ENCODE measurements at places on chromosomes 1 and 21.

GRCh38 chr1:157852476-157852875, 10.9 kb upstream of the CD5L start:
- DNase-seq, result no peak

DNA sequence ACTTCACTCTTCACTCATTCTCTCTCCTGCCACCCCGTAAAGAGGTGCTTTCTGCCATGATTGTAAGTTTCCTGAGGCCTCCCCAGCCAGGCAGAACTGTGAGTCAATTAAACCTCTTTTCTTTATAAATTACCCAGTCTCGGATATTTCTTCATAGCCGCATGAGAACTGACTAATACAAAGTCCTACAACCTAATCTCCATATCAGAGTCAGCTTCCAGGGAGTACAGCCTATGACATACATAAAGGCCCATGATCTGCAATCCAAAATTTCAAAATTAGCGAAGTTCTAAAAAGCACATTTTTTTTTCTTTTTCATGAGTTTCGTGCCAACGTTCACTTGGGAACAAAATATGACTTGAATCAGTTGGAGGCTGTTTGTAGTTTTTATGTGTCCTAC, 256.9 kb upstream of the DUSP10 start:
- no peak for DNase-seq

- no peak for DNase-seq
These were observed 29.8 kb downstream of the HYI start for GRCh38 chr1:43423672-43424550.

DNA sequence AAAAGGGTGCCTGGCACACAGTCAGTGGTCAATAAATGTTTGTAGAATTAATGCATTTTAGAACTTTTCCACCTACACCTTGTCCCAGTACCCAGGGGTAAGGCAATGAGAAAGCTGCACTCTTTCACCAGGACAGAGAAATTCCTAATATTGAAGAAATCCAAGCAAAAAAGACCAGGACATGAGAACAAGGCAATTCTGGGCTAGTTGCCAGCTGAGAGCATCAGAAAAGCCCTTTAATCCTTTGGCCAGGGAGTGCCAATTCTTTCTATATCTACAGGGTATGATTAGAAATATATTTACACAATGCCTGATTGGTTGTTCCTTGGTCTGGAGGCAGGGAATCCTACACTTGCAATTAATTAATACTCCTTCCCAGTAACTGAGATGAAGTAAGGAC, 492.4 kb upstream of the NFIA start:
- no peak for DNase-seq

DNA sequence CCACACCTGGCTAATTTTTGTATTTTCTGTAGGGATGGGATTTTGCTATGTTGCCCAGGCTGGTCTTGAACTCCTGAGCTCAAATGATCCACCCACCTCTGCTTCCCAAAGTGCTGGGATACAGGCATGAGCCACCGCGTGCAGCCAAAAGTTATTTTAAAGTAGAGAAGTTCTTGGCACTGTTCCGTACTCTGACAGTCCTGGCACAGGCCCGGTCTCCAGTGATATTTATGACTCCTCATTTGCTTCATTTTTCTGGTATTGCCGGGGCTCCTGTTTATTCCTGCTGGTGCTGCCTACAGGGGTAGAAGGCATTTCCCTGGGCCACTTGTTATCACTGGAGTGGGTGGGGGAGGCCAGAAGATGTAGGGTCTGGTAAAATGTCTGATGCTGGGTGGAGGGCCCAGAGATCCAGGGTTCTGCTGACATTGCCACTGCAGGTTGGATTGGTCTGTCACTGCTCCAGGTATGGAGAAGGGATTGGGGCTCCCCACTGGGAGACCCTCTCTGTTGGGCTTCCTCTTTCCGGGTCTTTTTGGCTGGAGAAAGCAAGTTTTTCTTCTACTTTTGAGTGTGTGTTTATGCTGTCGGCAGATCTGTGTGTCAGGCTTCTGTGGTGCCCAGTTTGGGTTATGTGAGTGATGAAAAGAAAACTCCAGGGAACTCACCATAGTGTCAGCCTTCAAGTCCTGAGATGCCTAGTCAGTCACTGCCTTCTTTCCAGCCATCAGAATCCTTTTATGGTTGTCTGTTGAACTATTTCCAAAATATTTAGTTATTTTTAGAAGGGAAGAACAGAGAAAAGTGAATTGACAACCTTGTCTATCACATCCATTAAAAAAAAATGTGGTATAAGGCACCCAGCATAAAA, 4.5 kb downstream of the MROH7 start:
- DNase-seq, result no peak

DNA sequence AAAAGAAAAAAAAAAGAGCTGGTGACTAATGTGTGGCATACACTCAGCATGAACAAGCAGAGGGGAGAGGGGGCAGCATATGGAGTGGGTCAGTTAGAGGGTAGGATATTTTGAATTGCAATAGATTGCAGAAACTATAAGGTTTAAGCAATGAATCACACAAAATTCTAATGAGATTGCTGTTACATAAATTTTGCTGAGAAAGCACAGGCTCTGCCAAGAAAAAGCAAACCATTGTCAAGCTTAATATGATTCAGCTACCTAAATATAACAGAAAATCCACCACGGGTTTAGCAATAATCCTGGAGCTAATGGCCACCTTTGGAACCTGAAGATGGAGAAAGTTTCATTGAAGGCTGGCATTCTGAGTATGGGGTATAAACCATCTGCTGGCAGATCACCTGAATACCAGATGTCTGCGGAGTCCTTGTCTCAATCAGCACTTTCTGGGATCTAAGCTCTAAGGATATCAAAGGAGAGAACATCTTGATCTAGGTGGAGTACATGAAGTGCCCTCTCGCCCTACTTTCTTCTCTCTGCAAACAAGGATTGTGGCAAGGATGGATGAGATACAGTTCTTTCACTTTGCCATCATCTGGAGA, 30.3 kb upstream of the ANGPTL7 start:
- DNase-seq, result no peak

- DNase-seq, result no peak
These were observed 37.7 kb downstream of the SYF2 start for GRCh38 chr1:25194572-25195020.

Data from stimulated activated naive CD4-positive, alpha-beta T cell treated with Interleukin-2 at 50 U/mL for 16 hours (primary cell).